ENCODE measurements at places on chromosomes 7 and 10. TPM values are rescaled to one million over a fixed set of nuclear protein-coding genes. Genes with fewer than 3 reads are reported as not detected.
A peak's percentile ranks its signal among the peaks of the same experiment; 100 is the strongest.

- peaks cover 6% of the 10 kb centered on the region for H3K36me3 ChIP-seq
- H3K27ac ChIP-seq, result no peak overlapping the region
- H3K27me3 ChIP-seq, result no peaks in the 10 kb centered on the region
- DNase-seq, result no peak
- no peak overlapping the region for H3K4me3 ChIP-seq
Measured at GRCh38 chr10:48414778-48415177, 108.3 kb downstream of the MAPK8 start.

GRCh38 chr7:98995523-98996149, 117.3 kb downstream of the TRRAP start:
- no peak overlapping the region for H3K27ac ChIP-seq
- no peak for DNase-seq
- peaks cover 2% of the 10 kb centered on the region for H3K4me1 ChIP-seq
- no peak overlapping the region for H3K4me3 ChIP-seq
- peaks cover 66% of the 10 kb centered on the region for H3K36me3 ChIP-seq
- no peaks in the 10 kb centered on the region for H3K27me3 ChIP-seq

Gene ZNF107
- 8.0 TPM for total RNA-seq

Gene GNGT1
- 0.35 TPM for total RNA-seq

DNA sequence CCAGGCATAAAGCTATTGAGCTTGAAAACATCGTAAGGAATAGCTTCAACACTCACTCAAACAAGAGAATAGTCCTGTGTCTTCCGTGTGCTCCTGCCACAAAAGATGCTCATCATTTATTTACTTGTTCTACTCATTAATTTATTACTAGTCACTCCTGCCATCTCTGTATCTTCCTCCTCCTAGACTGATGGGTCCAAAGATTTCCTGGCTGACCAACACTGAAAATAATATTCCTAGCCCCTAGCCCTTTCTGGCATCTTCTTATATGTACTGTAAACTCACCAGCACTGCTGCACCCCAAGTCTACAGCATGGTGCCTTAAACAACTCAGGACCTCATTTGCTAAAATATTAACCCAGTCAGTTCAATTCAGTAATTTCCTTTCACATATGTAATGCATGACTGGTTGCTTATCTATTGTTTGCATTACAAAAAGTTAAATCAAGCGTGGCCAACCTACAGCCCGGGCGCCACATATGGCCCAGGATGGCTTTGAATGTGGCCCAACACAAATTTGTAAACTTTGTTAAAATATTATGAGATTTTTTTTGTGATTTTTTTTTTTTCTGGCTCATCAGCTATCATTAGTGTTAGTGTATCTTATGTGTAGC, 86.7 kb upstream of the GSDME start:
- H3K27ac ChIP-seq, result no peak overlapping the region
- DNase-seq, result no peak
- H3K4me3 ChIP-seq, result no peak overlapping the region

DNA sequence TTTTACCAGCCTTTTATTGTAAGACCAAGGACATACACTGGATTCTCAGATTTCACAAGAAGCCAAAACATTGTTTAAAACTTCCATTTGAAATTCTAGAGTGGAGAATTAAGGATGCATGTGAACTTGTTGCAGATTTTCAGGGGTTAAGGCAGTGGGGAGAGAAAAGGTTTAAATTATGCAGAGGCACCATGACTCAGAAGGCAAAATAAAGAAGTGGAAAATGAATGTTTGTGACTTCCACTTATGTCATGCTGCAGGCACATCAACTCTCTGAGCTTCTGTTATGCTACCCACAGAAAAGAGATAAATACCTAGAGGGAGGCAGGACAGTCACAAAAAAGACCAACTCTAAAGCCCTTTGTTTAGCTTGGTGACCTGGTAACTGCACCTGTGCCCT, 84.4 kb upstream of the BET1 start:
- no peaks in the 10 kb centered on the region for H3K36me3 ChIP-seq
- no peak overlapping the region for H3K4me3 ChIP-seq
- H3K4me1 ChIP-seq, result no peaks in the 10 kb centered on the region
- DNase-seq, result no peak
- H3K27me3 ChIP-seq, result no peaks in the 10 kb centered on the region

DNA sequence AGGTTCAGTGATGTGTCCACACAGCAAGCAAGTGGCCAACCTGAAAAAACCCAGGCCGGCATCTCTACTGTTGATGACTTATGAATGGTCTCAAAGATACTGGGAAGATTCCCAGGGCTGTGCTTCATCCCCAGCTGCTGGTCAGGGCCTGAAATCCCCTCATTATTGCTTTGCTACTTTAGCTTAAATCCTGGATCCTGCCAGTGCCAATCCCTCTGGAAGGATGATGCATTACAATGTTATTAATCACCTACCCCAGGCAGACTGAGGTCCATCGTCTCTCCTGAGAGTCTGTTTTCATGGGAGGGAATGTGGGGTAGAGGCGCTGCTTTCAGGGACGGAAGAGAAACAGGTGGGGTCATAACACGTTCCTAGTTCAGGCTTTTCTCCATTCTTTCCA, 371.6 kb downstream of the RPS24 start:
- no peaks in the 10 kb centered on the region for H3K27me3 ChIP-seq
- no peak overlapping the region for H3K27ac ChIP-seq
- no peak overlapping the region for H3K4me3 ChIP-seq
- H3K36me3 ChIP-seq, result no peaks in the 10 kb centered on the region

DNA sequence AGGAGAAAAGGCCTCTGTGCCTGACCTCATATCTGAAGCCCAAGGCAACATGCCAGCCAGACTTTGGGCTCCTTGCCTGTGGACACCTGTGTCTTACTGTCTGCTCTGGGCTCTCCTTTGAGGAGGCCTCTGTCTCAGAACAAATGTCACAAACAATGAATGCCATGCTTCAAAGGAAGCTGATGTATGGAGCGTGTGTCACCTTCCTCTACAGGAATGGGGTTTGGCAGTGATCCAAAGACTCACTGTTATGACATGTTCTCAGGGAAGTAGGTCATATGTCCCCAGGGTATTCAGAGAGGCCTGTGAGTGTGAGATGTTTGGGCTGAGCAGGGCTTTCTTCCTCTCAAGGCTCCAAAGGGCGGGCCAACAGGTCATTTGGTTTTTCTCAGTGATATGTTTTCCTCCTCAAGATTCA, 38.4 kb downstream of the PTPRE start:
- no peak overlapping the region for H3K27ac ChIP-seq
- DNase-seq, result peak; percentile 55
- no peaks in the 10 kb centered on the region for H3K27me3 ChIP-seq
- peaks cover 2% of the 10 kb centered on the region for H3K4me1 ChIP-seq

Gene ZNF239
- 4.7 TPM for total RNA-seq

GRCh38 chr10:102669206-102670064, 25.2 kb downstream of the TRIM8 start:
- H3K27ac ChIP-seq, result no peak overlapping the region
- H3K4me3 ChIP-seq, result no peak overlapping the region
- H3K27me3 ChIP-seq, result no peaks in the 10 kb centered on the region
- no peak for DNase-seq

- no peak overlapping the region for H3K4me3 ChIP-seq
- no peaks in the 10 kb centered on the region for H3K4me1 ChIP-seq
- no peak for DNase-seq
- no peaks in the 10 kb centered on the region for H3K27me3 ChIP-seq
- H3K36me3 ChIP-seq, result no peaks in the 10 kb centered on the region
Measured at GRCh38 chr10:60664859-60665258, 113.4 kb upstream of the CDK1 start.

GRCh38 chr10:57844387-57844998, 423.2 kb downstream of the IPMK start:
- no peak overlapping the region for H3K27ac ChIP-seq
- no peaks in the 10 kb centered on the region for H3K36me3 ChIP-seq
- H3K27me3 ChIP-seq, result no peaks in the 10 kb centered on the region
- H3K4me1 ChIP-seq, result no peaks in the 10 kb centered on the region

- H3K27me3 ChIP-seq, result no peaks in the 10 kb centered on the region
- DNase-seq, result no peak
- no peak overlapping the region for H3K4me3 ChIP-seq
- no peak overlapping the region for H3K27ac ChIP-seq
- no peaks in the 10 kb centered on the region for H3K36me3 ChIP-seq
- no peaks in the 10 kb centered on the region for H3K4me1 ChIP-seq
Measured at GRCh38 chr7:84829719-84830118, 357.1 kb downstream of the SEMA3D start.

DNA sequence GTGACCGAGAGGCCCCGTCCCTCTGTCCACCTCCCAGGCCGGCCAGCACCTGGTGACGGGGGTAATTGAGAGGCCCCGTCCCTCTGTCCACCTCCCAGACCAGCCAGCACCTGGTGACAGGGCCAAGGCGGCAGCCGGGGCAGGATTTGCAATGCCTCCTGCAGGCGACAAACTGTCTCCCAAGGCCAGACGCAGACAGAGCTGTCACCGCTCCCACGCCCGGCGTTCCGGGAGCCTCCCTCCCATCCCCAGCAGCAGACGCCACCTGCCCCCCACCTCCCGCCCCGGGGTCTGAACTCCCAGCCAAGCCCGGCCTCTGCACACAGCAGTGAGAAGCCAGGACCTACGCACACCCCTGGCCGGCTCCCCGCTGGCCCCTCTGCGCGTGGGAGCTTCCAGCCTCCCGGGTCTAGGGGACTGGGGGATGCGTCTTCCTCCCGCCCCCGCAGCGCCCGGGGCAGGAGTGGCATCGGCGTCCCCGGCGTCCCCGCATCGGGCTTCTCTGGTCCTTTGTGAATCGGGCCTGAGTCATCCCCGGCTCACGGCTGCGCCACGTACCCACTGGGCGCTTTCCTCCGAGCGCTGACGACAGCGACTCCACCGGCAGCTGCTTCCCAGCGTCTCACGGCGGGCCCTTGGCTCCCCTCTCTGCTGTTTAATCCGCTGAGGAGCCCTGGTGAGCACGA, 95.1 kb upstream of the DIP2C start:
- no peaks in the 10 kb centered on the region for H3K27me3 ChIP-seq
- no peak overlapping the region for H3K4me3 ChIP-seq
- peak; percentile 85 for DNase-seq
- H3K4me1 ChIP-seq, result no peaks in the 10 kb centered on the region
- H3K36me3 ChIP-seq, result no peaks in the 10 kb centered on the region

DNA sequence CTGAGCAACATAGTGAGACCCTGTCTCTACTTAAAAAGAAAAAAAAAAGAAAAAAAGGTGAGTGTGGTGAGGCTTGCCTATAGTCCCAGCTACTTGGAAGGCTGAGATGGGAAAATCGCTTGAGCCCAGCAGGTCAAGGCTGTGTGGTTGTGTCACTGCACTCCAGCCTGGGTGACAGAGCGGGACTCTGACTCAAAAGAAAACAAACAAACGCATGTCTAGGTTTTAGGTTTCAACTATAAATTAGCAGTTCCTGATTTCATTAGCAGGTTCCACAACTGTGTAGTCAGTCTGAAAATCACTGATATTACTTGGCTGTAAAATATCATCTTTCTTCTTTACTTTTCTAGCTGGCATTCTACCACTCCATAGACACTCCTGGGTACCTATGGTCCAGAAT, 155.7 kb upstream of the HGF start:
- H3K36me3 ChIP-seq, result no peaks in the 10 kb centered on the region
- H3K27me3 ChIP-seq, result no peaks in the 10 kb centered on the region
- no peak overlapping the region for H3K27ac ChIP-seq
- no peaks in the 10 kb centered on the region for H3K4me1 ChIP-seq
- DNase-seq, result peak; percentile 54
- H3K4me3 ChIP-seq, result no peak overlapping the region

Gene FFAR4
- 1.0 TPM for total RNA-seq

Gene NOLC1
- total RNA-seq, result 50.4 TPM

DNA sequence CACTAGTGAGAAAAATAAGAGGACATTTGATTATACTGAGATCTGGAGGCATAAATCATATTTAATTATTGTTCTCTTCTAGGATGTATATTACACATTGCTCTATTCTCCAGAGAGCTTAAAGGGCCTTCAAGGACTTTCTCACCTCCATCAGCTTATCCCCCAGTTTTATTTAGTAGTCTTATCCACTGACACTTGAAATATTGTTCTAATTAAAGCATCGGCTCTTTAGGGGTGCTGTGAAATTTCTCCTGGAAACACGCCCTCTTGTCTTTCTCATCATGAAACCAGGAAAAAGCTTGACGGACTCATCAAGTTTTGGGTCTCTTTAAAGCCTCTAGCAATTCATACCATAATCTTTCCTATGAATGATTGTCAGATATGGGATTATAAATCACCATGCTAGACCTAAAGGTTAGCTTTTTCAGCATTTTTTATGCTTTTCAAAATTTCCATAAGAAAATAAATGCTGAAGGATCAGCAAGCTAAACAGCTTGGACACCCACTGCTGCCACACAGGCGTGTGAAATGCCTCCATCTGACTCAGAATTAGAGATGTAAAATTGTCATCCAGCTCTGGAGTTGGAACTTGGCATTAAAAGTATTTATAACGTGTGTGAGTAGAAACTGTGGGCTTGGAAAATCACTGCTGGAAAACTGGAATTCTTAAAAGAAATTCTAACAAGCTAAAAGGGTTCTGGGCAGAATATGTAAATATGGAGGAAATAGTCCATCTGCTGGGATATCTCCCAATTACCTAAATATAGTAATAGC, 216.3 kb downstream of the CHRM2 start:
- no peaks in the 10 kb centered on the region for H3K36me3 ChIP-seq
- no peak overlapping the region for H3K4me3 ChIP-seq
- DNase-seq, result no peak

- no peaks in the 10 kb centered on the region for H3K4me1 ChIP-seq
- H3K36me3 ChIP-seq, result no peaks in the 10 kb centered on the region
- no peaks in the 10 kb centered on the region for H3K27me3 ChIP-seq
- H3K27ac ChIP-seq, result no peak overlapping the region
Measured at GRCh38 chr10:11689945-11690736, 52.0 kb upstream of the ECHDC3 start.

DNA sequence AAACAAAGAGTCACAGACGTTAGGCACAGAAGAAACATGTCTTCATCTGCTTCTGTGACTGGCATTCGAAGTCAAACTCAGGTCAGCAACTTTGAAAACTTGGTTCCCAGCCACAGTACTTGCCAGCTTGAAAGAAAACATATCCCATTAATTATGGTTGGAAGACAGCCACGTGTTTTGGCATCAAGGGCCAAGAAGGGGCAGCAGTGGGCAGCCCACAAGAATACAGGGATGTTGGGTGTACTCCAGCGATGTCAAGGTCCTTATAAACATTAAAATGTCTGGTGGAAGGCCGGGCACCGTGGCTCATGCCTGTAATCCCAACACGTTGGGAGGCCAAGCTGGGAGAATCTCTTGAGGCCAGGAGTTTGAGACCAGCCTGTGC, 29.5 kb downstream of the JCAD start:
- no peaks in the 10 kb centered on the region for H3K36me3 ChIP-seq
- no peak for DNase-seq
- no peak overlapping the region for H3K27ac ChIP-seq
- H3K4me3 ChIP-seq, result no peak overlapping the region
- no peaks in the 10 kb centered on the region for H3K27me3 ChIP-seq

Gene CNPY1
- not detected for total RNA-seq

Gene IDI2
- not detected for total RNA-seq

Gene PTF1A
- not detected for total RNA-seq

GRCh38 chr10:54660397-54660796, 140.6 kb downstream of the PCDH15 start:
- H3K27me3 ChIP-seq, result no peaks in the 10 kb centered on the region
- H3K4me3 ChIP-seq, result no peak overlapping the region
- H3K36me3 ChIP-seq, result no peaks in the 10 kb centered on the region
- H3K27ac ChIP-seq, result no peak overlapping the region

Gene AIMP2
- 34.6 TPM for total RNA-seq

Gene CYP26C1
- 0.35 TPM for total RNA-seq

Gene EPHA1
- total RNA-seq, result 22.3 TPM

GRCh38 chr7:136687693-136688322, 180.6 kb upstream of the CHRM2 start:
- H3K27me3 ChIP-seq, result no peaks in the 10 kb centered on the region
- no peaks in the 10 kb centered on the region for H3K4me1 ChIP-seq
- H3K4me3 ChIP-seq, result no peak overlapping the region
- H3K36me3 ChIP-seq, result no peaks in the 10 kb centered on the region

Gene NPC1L1
- total RNA-seq, result 0.88 TPM
